T-helper 2 cell (primary cell): ENCODE measurements at places on chromosomes 7 and 10.

GRCh38 chr7:46763344-46763743 is 818.6 kb downstream of the TNS3 start:
- no peak for DNase-seq

DNA sequence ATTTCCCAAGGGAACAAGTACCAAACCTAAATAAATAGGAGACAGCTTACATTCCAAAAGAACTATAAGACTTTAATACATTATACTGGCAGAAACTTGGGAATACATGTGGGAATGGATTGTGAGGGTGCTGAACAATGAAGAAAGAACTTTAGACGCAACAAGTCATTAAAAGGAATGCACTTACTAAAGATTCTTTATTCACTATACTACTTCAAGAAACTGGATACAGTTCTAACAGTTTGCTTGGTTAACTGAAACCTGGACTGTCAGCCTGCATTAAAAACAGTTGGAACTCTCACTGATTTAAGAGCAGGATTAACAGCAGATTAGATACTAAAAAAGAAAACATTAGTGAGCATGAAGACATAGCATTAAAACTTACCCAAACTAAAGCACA is 12.0 kb downstream of the CACUL1 start:
- DNase-seq = no peak

DNA sequence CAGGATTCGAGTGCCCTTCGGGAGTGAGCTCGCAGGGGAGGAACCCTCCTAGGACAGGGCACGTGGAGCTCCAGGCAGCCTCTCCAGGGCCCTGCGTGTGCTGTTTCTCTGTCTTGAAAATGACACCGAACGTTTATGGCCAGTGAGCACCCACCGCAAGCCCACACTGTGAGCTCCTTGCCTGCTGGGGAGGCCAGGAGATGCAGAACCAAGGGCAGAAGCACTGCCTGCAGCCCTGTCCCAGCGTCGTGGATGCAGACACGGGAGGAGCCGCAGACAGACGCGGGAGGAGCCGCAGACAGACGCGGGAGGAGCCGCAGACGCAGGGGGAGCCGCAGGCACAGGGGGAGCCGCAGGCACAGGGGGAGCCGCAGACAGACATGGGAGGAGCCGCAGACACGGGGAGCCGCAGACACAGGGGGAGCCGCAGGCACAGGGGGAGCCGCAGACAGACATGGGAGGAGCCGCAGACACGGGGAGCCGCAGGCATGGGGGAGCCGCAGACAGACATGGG is 314.4 kb downstream of the PTPRN2 start:
- DNase-seq = no peak

- DNase-seq = no peak
Measured at GRCh38 chr10:17831341-17831740, 22.2 kb downstream of the MRC1 start.
